AML-193 (cell line): ENCODE measurements at places on chromosomes 7 and 10.

DNA sequence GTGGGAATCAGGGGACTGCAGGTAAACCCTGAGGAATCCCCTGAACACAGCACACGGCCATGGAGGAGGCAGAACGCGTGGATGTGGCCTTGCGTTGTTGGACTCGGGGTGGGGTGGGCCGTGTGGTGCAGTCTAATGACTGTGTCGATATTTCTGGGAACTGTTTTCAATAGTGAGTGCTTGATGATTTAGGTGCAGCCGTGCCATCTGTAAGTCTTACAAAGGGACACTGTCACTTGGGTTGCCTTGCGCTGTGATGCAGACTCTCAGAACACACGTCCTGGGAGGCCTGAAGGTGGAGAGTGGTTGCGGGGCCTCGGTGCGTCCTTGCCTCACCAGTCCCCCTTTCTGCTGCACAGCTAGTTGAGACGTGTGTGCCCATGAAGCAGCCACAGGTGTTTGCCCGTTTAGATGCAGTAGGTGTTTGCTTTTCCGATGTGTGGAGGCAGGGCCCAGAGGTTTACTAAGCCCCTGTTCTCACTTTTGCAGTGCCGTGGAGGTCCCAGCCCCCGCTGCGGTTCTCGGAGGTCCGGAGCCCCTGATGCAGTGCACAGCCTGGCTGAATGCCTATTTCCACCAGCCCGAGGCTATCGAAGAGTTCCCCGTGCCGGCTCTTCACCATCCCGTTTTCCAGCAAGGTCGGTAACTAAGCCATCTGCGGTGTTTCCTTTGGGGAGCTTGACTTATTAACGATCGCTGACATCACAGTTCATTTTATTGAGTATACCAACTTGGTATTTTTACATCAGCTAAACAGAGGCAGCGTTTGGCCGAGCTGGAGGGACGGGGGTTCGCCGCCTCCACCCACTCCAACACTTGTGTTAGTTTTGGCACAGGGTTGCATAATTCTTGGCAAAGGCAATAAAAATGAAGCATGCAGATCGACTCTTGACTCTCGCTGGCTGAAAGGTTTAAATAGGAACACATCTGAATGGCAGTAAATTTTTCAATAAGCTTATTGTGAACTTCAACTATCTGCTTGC is 240.7 kb downstream of the MGMT start:
- no peak for DNase-seq

GRCh38 chr7:96870185-96870584 is 135.2 kb upstream of the DLX6 start:
- no peak for DNase-seq

- peak; percentile 69 for DNase-seq
These were observed 174.5 kb upstream of the HDAC9 start for GRCh38 chr7:18320971-18321567.

DNA sequence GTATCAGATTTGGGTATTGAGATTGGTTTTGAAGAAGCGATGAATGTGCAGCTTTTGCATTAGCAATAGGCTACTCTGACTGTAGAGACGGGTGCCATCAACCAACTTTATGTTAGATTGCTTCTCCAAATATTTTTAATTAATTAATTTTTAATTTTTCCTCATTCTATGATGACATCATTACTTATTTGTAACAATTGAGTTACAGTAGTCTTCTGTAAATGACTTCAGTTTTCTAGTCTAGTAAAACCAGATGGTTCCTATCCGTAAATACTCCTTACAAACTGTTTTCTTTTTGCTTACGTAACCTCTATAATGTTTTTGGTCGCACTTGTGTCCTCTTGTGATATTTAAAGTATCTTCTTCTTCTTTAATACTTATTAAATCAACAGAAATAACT is 118.1 kb downstream of the ZNF736 start:
- DNase-seq, result no peak

DNA sequence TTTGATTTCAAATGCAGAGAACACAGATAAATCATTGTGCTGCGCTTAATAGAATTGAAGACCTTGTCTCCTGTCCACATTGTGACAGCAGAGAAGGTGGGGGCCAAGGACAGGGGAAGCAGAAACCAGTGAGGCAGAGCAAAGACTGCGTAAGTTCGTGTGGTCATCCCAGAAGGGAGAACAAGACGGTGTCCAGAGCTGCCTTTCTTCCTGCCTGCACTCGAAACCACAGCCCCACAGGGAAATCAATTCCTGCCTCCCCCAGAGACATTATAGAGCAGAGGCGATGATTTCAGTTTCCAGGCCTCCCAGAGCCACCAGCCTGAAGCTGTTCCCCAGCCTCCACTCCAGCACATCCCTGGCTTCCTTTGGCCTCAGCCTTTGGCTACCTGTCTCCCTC is 39.7 kb upstream of the UCN3 start:
- no peak for DNase-seq

GRCh38 chr7:2710901-2711551 is 23.0 kb downstream of the AMZ1 start:
- DNase-seq, result peak; percentile 38

- no peak for DNase-seq
These were observed 75.6 kb downstream of the MYOF start for GRCh38 chr10:93406364-93407145.

- DNase-seq, result no peak
These were observed 570.2 kb downstream of the ARL4A start for GRCh38 chr7:13257661-13258060.

- no peak for DNase-seq
These were observed 4.1 kb downstream of the ACBD7 start for GRCh38 chr10:15084502-15084922.

- no peak for DNase-seq
These were observed 14.9 kb downstream of the GET4 start for GRCh38 chr7:891291-891690.

DNA sequence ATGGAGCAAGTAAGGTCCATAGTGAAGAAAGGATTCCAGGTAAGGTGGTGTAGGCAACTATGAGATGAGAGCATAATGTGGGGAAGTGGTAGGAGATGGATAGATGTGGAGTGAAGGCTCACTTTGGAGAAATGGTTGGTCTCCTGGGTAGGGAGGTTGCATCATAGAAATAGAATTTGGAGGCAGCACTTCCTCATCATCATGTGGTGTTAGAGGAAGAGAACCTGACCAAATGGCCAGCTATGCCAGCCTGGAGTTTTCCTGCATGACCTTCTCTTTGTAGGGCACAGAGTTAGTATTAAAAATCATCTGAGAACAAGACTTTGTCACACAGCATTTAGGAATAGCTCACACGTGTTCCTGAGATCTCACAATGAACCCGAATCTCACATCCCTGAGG is 126.7 kb upstream of the CXCL12 start:
- DNase-seq, result no peak

DNA sequence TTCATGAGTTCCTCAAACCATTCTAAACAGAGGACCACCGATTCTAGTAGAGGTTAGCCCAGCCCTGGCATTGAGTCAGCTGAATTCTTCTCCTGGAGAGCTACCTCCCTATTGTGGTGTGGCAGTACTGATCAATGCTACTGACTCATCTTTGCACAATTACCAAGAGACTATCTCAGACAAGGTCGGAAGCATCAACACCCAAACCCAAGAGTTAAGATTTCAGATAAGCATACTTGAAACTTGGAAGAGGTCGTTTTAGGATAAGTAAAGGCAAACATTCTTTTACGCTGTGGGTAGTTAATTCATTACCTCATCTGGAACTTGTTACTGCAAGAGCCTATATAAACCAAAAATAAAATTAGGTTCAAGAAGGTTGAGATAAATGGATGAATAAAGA is 154.6 kb upstream of the NRBF2 start:
- DNase-seq, result no peak

DNA sequence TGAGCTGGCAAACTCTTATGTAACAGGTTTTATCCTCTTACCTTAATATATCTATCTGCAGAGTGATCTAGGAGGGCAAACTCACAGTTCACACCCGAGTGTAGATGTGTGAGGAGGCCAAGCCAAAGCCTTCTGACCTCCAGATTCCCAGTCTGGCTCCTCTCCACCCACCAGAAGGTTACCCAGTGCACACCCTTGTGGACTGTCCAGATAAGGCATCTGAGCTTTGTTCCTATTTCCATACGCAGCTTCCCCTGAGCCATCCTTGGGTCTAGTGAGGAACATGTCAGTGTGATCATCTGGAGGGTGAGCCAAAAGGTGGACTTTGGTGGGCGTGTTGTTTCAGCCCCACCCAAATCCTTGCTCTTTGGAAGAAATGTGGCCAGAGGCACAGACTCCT is 203.0 kb upstream of the MEOX2 start:
- DNase-seq, result no peak

GRCh38 chr7:16026253-16027020 is 340.0 kb upstream of the MEOX2 start:
- no peak for DNase-seq

DNA sequence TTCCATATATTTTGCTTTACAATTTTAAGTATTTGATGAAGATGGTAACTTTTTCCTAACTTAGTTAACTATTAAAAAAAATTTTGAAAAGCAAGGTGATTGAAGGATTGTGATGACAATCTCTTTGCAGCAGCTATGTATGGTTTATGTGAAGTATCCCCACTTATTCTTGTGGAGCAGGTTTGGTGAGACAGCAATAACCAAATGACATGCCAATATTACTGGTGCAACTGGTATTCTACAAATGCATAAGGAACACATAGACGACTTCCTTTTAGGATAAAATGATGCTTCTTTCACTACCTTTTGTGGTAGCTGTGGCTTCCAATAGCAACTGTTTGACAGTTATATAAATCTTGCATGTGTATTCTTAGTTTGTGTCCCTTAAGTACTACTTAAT is 465.3 kb downstream of the PLXDC2 start:
- DNase-seq, result no peak

DNA sequence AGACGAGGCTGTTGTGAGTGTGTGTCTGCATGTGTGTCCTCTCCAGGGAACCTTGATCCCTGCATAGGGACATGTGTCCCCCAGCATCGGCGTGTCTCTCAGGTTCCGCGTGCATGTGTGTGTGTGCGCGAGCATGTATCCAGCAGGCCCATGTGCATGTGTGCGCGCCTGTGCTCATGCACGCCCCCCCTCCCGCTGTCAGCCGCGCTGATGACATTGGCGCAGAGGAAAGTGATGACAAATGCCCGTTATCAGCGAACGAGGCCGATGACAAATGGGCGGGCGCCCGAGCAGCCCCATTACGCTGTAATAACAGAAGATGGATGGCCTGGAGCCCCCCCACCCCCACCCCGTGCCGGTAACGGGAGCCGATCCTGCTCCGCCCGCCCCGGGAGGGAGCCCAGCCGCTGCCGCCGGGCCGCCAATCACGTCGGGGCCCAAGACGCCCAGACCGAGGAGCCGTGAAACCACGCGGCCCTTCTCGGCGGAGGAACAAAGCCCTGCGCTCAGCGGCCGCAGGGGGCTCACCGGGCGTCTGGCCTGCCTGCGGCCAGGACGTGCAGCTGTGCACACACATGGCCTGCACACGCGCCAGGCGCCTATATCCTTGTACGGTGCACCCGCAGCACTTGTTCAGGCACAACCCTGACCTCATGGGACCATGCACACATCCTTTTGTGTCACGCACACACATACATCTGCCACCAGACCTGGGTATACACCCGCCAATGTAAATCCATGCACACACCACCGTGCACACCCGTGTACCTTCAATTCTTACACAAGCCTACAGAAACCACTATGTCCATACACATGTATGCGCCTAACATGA is 21.5 kb downstream of the POLL start:
- DNase-seq, result no peak

DNA sequence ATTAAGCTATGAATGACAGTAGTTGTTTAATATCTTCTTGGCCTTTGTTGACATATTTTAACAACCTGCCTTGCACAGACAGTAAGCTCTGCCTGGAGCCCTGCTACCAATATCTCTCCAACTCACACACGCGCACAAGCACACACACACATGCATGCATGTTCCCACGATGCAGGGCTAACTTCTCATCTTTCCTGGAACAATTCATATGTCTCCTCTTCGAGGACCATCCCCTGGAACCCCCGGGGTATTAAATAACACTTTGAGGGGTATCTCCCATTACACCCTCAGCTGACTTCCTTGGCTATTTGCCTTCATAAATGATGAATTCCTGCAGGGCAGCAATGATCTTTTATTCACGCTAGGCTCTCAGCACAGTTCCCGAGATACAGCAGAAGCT is 258.0 kb downstream of the TRIL start:
- DNase-seq, result no peak

DNA sequence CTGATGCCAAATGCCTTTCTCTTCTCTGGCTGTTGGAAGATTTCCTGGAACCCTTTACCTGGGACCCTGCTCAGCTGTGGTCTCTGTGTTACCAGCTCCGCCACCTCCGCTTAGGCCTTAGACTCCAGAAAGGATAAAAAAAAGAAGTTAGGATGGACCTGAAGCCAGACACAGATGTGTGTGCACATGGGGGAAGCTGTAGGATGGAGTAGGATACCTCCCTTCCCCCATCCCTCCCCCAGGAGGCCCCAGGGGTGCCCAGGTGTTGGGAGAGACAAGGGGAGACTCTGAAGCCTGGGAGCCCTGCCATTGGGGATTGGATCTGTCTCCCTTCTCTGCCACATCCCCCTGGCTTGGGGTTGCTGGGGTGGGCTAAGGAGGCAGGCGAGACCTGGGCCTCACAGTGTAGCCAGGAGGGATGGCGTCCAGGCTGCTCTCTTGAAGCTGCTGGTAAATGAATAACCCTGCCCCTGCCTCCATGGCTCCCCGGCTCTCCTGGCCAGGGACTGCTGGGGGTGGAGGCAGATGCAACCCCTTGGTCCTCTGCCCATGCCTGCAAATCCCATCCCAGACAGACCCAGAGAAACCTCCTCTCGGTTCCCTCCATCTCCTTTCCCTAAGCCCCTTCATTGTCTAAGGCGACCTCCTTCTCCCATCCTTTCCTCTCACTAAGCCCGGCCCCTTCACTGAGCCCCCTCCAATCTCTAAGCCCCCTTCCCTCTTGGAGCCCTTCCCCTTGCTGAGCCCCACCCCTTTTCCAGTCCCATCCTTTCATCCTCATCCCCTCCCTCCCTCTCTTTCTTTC is 8.0 kb downstream of the CLDN3 start:
- no peak for DNase-seq
